ENCODE measurements at places on chromosomes 6 and 20. TPM values are rescaled to one million over a fixed set of nuclear protein-coding genes. Genes with fewer than 3 reads are reported as not detected.

ISM1 gene
- not detected for total RNA-seq

BEND6 gene
- total RNA-seq, result 4.3 TPM

VSTM2L gene
- 12.9 TPM for total RNA-seq

ADISSP gene
- 68.9 TPM for total RNA-seq
